Activated CD4-positive, alpha-beta T cell treated with anti-CD3 and anti-CD28 coated beads, Interleukin-2, amount 50 U/mL, for 24 hours (primary cell): ENCODE measurements at places on chromosomes 4 and X.

- DNase-seq = no peak
These were observed 72.9 kb upstream of the TNIP3 start for GRCh38 chr4:121237069-121237399.

DNA sequence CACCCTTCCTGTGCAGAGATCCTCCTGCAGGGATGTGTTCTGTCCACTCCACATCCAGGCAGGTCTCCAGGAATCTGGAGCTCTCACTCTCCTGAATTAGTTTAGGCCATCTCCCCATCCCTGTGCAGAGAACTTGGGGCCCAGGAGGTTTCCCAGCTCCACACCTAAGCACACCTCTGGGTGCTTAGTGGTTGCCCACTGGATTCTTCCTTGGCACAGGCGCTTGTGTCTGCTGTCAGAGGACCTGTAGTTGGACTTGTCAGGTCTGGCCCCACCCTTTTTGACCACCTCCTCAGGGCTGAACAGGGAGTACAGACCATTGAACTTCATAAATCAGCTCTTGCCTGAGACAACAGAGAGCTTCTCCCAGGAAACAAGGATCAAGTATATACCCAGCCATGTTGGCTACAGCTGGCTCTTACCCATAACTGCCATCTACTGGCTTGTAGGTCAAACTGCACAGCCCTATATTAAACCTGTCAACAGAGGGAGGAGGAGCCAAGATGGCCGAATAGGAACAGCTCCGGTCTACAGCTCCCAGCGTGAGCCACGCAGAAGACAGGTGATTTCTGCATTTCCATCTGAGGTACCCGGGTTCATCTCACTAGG, 275.5 kb downstream of the PPARGC1A start:
- DNase-seq = no peak

DNA sequence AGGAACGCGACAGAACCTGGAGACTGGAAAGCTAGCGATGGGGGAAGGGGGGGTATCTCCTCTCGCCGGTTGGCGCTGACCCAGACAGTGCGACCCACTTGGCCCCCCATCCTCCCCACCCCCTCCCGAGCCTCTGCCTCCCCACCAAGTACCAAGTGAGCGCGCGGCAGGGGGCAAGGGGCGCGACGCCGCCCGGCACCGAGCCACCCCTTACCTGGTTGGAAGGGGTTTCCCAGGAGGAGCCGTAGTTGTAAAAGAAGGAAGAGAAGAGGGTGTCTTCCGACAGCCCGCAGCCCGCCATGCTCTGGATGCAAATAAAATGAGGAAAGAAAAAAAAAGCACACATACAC, 112.2 kb downstream of the DHX15 start:
- DNase-seq = no peak

- no peak for DNase-seq
These were observed 274.6 kb downstream of the NAF1 start for GRCh38 chr4:162891788-162892707.

GRCh38 chr4:110483516-110483915, 7.6 kb downstream of the ENPEP start:
- no peak for DNase-seq

DNA sequence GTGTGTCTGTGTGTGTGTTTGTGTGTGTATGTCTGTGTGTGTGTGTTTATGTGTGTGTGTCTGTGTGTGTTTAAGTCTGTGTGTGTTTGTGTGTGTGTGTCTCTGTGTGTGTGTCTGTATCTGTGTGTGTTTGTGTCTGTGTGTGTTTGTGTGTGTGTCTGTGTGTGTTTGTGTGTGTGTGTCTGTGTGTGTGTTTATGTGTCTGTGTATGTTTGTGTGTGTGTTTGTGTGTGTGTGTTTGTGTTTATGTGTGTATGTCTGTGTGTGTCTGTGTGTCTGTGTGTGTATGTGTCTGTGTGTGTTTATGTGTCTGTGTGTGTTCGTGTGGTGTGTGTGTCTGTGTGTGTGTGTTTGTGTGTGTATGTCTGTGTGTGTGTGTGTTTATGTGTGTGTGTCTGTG, 11.4 kb downstream of the IL9R start:
- DNase-seq = no peak

- no peak for DNase-seq
These were observed 71.4 kb upstream of the PJA1 start for GRCh38 chrX:69236641-69237040.

- DNase-seq = no peak
These were observed 4.1 kb upstream of the CSF2RA start for GRCh38 chrX:1264556-1264955.

GRCh38 chr4:107793996-107794395, 30.7 kb upstream of the SGMS2 start:
- DNase-seq = no peak

DNA sequence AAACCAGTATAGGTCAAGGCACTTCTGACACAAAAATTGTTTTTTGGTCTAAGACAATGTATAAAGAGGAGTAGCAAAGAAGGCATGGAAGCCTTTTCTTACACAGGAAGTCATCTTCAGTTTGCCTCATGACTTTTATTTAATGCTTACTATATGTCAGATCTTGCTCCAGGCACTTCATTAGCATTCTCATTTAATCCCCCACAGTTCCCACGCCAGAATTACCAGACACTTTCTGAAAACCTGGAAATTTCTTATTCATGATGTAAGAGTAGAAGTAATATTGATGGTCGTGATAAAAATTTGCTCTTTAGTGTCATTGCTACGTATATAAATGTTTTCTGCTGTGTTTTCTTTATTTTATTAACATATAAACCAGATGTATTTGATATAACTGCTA, 39.2 kb downstream of the ARHGEF38 start:
- no peak for DNase-seq

DNA sequence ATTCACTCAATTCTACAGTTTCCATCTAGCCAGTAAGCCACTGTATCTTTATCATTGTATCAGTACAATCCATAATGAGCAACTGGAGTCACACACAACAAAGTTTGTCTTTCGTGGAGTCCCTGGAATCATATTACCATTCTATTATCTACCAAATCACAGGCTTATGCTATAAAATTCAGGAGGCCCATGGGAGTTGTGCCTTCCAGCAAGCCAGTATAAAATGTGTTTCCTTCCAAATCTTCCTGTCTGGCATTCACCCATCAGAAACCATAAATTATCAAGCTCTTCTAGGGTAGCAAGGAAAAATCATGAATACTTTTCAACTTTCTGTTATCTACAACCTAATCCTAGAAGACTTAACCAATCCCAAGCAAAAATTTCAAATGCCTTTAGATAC, 1383.3 kb upstream of the PCDH7 start:
- DNase-seq = no peak

GRCh38 chr4:127188847-127189246, 443.9 kb upstream of the INTU start:
- DNase-seq = no peak

DNA sequence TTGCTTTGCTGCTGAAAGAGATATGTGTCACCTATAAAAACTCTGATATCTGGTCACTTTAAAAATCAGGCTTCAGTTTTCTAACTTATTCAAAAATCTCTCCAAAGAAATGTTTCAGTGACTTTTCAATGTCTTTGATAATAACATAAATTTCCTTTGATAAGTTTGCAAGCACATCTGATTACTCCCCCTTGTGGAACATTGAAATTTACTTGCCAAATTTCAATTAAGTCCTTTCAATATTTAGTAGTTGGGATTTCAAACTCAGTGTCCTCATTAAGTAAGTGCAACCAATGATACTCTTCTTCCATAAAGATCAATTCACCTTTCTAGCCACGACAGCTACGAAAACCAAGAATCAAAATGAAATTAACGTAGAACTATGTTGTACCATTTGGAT, 151.3 kb upstream of the FAM47C start:
- DNase-seq = no peak

- DNase-seq = no peak
These were observed 3.6 kb upstream of the EIF4E start for GRCh38 chr4:98932539-98932938.

DNA sequence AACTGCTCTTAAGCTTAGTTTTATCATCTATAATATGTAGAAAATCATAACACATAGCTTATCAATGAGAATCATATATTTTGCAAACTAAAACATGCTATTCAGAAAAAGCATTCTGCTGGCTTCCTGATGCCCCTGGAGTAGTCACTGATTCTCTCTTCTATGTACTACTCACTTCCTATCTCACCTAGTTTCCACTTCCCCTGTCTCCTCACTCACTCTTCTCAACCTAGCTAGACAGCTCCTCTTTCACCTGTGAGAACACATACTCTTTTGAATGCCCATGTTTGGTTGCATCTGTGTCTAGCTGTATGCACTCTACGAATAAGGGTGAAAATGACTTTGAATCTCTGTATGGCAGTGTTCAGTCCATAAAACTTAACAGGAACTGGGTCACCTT, 9.3 kb downstream of the TMEM144 start:
- DNase-seq = no peak

DNA sequence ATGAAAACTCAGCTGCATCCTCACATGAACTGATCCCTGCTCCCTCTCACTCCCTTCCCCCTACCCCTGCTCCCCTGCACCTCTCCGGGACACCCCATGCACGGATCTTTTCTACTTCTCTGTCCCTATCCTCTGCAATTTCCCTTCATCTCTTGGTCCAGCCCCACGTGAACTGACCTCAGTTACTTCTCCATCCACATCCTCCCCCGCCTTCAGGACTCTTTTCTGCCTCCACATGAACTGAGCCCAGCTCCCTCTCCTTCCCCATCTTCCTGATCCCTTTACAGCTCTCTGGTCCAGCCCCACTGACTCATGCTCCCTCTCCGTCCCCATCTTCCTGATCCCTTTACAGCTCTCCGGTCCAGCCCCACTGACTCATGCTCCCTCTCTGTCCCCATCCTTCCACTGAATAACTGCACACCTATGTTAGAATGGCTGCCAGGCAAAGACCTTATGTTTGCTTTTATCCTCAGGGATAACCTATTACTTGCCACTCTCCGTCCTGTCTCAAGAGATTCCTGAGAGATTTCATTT, 5.6 kb downstream of the CETN2 start:
- no peak for DNase-seq

- no peak for DNase-seq
These were observed 457.4 kb downstream of the IL1RAPL1 start for GRCh38 chrX:29044423-29045184.

- no peak for DNase-seq
These were observed 30.0 kb downstream of the MND1 start for GRCh38 chr4:153374442-153374841.

DNA sequence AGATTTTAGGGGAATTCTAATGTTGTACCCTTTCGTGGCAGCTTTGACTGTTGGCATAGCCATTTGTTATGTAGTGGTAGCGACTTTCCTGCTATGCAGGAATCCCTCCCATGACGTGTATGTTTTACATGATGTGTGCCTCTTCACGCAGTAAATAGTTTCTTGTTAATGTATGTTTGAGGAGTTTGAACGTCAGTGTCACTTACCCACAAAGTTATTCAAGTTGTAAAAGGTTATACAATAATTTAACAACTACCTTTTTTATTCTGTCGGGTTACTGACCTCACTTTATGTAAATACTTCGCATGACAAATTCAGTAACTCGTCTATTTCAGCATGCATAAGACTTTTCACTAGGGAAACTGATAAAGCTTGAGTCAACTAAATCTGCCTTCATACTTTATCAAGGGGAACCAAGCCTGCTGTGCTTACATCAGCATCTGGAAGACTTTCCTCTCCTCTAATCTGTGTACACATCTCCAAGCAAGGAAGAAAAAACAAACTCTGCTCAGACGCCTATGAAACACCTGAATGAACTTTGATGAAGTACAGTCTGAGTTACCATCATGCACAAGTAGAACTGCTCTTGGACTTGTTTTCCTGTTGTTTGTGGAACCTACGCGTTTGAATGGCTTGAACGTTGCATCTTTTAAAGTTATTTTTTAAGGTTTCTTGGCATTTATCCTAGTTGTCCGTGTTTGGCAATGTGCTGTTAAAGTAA, 61.2 kb downstream of the SLC9A6 start:
- DNase-seq = no peak

DNA sequence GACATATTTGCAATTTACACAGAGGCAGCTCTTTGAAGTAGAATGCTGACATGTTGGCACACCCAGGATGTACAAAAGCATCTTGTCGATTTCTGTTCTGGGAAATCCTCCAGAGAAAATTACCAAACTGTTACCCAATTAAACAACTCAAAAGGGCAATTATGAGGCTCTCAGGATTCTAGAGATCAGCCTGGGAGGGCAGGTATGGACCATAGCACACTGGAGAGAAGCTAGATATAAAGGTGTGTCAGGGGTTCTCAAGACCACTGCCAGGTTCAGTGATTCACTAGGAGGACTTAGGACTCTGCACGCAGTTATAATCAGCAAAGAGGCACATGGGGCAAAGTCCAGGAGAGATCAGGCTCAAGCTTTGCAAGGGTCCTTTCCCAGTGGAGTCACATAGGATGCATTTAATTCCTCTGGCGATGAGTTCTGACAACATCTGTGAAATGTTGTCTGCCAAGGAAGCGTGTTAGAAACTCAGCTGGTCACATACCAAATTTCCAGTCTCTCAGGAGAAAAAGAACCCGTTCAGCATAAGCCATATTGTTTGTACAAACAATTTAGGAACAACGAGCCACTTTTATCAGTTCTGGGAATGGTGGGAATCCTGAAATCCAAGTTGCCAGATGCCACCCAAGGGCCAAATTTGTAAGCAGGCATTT, 100.8 kb downstream of the SYTL5 start:
- DNase-seq = no peak

DNA sequence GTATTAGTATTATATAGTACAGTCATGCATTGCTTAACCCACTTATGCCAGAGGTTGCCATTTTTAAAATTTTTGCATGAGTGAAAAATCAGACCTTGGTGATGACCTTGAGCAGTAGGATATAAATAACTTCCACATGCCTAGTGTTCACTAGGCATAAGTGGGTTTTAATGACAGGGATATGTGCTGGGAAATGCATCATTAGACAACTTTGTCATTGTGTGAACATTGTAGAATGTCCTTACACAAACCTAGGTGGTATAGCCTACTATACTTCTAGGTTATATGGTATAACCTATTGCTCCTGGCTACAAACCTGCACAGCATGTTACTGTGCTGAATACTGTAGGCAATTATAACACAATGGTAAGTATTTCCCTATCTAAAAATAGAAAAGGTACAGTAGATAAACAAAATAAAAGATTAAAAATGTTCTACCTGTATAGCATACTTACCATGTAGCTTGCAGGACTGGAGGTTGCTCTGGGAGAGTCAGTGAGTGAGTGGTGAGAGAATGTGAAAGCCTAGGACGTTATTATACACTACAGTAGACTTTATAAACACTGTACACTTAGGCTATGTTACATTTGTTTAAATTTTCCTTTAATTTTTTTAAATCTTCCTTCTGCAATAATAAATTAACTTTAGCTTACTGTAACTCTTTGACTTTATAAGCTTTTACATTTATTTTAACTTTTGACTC, 326.7 kb downstream of the ANK2 start:
- DNase-seq = no peak

- DNase-seq = no peak
These were observed 186.4 kb downstream of the AFAP1 start for GRCh38 chr4:7753271-7753670.

GRCh38 chr4:168388890-168389289, 70.3 kb upstream of the DDX60 start:
- DNase-seq = no peak

- no peak for DNase-seq
These were observed 108.0 kb downstream of the ITM2A start for GRCh38 chrX:79259073-79259689.
